SK-N-SH (cell line): ENCODE measurements at places on chromosomes 12 and 14.

DNA sequence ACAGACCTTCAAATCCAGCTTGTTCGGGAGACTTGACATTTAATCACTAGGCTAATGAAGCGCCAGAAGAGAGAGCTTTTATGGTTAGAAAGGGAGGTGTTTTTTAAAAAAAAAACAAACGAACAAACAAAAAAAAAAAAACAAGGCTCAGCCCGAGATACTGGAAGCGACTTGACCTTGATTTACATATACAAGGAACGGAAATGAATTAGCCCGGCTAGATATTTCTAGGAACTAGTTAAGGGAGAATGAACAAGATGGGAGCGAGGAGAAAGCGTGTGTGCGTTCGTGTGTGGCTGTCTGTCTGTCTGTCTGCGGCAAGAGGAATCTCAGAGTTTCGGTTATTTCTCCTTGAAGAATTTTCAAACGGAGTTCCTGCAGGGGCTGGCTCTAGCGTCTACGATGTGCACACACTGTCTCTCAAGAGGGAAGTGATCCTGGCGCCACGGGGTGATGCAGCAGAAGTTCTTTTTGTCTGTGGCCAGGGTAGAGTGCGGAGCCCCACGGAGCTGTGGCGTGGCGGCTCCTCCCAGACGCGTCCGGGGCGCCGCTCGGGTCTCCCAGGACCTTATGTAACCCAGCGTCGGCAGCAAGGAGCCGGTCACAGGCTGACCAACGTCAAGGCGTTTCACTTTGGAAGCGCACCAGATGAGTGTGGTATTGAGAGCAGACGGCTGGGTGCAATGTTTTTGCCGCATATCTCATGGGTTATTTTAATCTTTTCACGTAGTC lies 18.8 kb downstream of the SOCS2 start:
- DNase-seq, result peak; percentile 67

DNA sequence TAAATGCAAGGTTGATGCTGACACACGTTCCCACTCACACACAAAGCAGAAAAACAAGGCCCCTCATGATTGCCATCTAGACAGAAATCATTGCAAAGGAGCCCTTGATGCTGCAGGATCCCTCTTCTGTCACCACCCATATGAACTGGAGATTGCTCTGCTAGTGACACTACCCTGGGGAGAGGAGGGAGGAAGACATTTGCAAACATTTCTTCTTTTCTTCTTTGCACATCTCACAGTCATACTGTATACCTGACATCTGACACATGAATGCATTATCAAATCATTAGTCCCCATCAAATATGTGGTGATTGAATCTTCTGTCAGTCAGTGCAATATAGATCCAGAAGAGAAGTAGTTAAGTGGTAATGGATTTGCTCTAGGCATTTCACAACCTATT lies 208.5 kb upstream of the E2F7 start:
- no peak for DNase-seq

- DNase-seq, result no peak
These were observed 160.6 kb downstream of the ZFP36L1 start for GRCh38 chr14:68632054-68632895.

GRCh38 chr12:121653999-121654398 lies 15.5 kb downstream of the MORN3 start:
- DNase-seq, result peak; percentile 55

DNA sequence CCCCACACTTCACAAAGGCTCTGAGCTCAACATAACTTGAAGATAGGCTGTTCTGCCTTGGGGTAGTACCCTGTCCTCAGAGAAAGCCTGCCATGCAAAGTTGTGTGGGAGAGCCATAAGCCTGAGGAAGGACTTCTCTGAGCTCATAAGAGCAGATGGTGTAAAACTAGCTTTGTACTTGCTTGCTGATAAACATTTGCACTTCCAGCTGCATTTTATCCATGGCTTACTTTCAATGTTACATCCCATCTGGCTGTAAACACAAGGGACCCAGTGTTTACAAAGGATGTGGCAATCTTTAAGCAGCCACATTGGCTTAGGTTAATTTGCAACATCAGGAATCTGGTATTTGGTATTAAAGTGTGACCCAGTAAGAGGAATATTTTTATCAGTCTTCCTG lies 258.1 kb downstream of the IPO8 start:
- DNase-seq, result no peak

- no peak for DNase-seq
These were observed 82.7 kb downstream of the C14orf132 start for GRCh38 chr14:96121660-96122395.

DNA sequence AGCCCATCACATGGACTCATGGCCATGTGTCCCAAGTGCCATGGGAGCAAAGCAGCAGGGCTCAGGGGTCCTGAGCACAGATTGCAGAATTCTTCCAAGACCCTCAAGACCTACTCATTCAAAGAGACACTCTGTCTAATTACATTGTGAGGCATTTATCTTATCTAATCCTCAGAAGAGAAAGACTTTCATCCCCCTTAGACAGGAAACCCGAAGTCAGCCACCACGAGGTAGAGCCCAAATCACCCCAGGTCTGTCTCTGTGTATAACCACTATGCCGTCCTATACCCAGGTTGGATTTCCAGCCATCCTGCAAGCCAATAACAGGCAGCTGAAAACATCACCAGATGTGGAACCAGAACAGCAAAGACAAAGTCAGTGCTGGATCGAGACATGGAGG lies 8.9 kb upstream of the BCL11B start:
- DNase-seq, result no peak

DNA sequence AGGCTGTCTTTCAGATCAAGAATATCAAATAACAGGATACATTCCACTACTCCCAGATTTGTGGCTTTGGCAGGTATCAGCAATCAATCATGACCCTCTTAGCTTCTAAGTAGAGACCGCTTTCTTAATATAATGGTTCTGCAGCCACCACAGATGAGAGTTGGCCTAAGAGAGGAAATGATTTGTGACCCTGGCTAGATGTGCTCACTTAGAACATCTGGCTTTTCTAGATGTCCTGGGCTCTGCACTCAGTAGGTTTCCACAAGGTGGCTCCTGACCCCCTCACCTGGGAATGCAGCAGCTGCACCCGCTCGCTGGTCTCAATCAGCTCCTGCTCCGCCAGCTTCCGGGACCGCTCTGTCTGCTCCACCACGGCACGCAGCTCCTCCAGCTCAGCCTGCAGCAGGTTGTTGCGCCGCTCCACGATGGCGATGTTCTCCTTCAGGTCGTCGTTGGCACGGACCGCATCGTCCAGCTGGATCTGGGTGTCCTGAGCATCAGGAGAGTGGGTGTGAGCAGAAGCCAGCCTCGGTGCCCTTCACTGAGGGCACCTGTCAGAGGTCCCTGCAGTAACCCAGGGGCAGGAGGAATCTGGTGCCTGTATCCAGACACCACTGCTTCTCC lies 8.9 kb downstream of the CMTM5 start:
- DNase-seq, result no peak

GRCh38 chr14:96413526-96413925 lies 21.6 kb downstream of the AK7 start:
- no peak for DNase-seq

DNA sequence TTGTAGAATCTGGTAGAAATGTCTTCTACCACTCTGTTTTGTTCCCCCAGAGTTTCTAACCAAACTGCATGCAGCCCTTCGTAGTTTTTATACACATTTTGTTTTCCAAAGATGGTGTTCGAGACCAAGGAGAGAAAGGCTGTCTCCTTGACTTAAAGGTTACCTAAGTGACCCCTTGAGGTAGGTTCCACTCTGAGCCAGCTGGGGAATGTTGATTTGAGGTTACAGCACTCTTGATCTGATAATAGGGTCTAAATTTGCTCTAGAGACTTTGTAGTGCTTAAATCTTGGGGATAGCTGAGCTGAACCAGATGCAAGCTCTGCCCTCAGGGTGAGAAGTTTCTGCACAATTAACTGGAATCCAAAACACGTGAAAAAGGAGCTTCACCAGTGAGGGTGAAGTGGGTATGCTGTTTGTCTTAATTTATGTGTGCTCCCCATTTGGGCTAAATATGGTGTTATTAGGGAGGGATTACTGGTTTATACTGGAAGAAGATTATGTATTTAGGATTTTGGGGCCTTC lies 3.1 kb downstream of the TMBIM6 start:
- DNase-seq, result no peak

DNA sequence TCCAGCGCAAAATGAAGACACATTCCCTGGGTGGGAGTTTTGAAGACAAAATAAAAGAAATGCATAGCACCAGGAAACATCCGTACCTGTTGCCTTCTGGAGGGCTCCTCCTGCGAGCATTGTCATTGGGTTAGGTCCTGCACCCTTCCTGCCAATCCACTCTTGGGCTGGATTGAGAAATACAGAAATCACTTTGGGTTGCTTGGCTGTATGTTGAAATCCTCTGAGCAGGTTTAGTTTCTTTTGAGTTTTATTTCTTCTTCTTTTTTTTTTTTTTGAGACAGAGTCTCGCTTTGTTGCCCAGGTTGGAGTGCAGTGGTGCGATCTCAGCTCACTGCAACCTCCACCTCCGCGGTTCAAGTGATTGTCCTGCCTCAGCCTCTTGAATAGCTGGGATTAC lies 67.6 kb downstream of the ARF6 start:
- no peak for DNase-seq

DNA sequence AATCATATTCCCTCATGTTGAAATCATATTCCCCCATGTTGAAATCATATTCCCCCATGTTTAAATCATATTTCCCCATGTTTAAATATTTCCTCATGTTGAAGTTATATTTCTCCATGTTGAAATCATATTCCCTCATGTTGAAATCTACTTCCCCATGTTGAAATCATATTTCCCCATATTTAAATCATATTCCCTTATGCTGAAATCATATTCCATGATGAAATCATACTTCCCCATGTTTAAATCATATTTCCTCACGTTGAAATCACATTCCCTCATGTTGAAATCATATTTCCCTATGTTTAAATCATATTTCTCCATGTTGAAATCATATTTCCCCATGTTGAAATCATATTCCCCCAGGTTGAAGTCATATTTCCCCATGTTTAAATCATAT lies 34.6 kb upstream of the ADGRD1 start:
- no peak for DNase-seq

DNA sequence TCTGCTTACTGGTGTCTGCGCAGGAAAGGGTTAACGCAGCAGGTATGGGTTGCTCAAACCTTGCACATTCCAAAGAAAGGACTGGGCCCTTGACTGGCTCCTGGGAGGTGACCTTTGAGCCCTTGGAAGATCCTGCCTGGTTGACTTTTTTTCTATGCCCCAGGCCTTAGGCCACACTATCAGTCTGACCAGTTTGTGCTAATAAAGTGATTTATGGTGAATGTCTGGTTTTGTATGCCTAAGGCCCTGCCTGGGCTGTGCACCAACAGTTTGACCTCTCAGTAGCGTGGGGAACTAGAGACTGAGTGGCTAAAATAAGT lies 61.4 kb upstream of the SCN8A start:
- DNase-seq, result no peak

GRCh38 chr12:47281667-47282171 lies 202.0 kb upstream of the AMIGO2 start:
- no peak for DNase-seq

- no peak for DNase-seq
These were observed 1.1 kb downstream of the CARMIL3 start for GRCh38 chr14:24052656-24053547.

DNA sequence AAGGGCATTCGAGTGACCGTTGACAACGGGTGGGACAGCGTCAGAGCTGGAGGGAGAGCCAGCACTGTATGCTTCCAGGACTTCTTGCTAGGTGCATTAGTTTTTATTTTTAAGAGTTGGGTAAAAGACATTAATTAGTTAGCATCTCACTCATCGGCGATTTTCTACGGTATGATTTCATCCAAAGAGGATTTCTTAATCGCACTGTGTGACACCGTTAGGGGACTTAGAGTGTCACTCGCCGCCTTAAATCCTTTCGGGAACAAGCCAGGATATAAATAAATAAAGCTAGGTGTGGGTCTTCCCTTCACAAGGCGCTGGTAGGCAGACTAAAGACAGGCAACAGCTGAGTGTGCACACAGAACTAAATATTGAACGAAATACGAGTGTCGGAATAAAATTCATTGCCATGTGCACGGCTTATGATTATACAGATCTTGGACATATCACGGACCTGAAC lies 869 bp upstream of the NOVA1 start:
- peak; percentile 4 for DNase-seq

- no peak for DNase-seq
These were observed 425.7 kb upstream of the PRICKLE1 start for GRCh38 chr12:43015090-43015737.

DNA sequence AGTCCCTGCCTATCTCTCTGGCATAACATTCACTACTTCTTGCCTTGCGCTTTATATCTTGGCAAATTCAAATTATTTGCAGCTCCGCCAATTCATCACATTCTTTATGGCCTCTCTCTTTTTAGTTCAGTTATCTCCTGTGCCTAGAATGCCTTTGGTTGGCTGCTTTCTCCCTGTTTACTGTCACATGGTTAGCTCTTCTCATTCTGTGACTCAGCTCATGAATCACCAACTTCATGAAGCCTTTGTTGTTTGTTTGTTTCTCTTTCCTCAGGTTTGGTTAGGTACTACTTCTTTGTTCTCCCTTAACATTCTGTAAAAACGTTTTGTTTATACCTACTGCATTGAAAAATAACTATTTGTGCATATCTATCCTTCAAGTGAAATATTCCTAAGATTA lies 376.5 kb upstream of the GARIN6 start:
- no peak for DNase-seq

DNA sequence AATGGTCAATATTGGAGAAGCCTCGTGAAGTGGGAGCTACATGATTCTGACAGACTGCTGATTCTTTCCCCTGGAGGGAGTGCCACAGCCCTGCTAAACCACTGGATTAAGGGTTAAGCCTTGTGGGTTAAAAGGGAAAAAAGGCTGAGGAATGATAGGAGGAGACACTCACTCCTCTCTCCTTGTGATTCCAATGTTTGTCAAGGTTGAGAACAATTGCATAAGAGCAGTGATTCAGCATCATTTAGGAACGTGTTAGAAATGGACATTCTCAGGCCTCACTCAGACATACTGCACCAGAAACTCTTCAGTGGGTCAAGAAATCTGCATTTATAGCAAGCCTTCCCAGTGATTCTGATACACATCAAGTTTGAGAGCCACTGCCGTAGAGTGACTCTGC lies 87.8 kb upstream of the GZMB start:
- DNase-seq, result no peak

GRCh38 chr14:85461432-85462133 lies 68.4 kb upstream of the FLRT2 start:
- no peak for DNase-seq
